ENCODE measurements at places on chromosomes 12 and 14. TPM values are rescaled to one million over a fixed set of nuclear protein-coding genes. Genes with fewer than 3 reads are reported as not detected.

- DNase-seq, result no peak
These were observed 503.7 kb downstream of the SLC6A15 start for GRCh38 chr12:84408936-84409335.

- no peak for DNase-seq
These were observed 47.6 kb downstream of the ESRRB start for GRCh38 chr14:76423534-76423933.

The TOMM20L gene
- polyA plus RNA-seq, result 2.1 TPM

DNA sequence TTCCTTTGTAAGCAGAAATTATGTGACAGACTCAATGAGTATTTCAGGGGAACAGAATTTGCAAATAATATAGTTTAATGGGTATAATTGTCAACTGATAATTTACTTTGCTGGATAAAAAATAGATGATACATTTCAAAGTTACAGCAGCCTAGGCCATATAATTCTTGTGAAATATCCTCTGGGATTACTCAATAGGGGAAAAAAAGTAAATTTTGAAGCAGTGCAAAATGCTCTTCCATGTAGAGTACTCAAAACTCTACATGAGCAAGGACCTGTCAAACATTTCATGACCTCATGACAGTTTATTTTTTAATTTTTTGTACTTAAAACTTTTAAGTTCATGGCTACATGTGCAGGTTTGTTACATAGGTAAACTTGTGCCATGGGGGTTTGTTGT lies 163.3 kb downstream of the DACT1 start:
- DNase-seq, result no peak

The MIS18BP1 gene
- polyA plus RNA-seq, result 46.9 TPM

DNA sequence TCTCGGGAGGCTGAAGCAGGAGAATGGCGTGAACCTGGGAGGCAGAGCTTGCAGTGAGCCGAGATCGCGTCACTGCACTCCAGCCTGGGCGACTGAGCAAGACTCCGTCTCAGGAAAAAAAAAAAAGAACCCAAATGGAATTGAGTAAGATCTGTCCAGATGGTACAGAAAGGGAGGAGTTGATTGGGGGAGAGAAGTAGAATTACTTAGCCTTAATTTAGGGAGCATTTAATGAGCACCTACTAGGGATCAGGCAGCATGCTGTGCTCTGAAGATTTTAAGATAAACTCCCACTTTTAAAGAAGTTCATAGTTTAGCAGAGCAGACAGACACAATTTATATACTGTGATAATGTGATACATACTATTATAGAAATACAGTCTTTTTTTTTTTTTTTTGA lies 4.5 kb downstream of the RAB5B start:
- DNase-seq, result no peak

GRCh38 chr12:103538397-103538796 lies 42.6 kb upstream of the C12orf42 start:
- no peak for DNase-seq

- no peak for DNase-seq
These were observed 3.6 kb upstream of the TNFRSF1A start for GRCh38 chr12:6345319-6346091.

DNA sequence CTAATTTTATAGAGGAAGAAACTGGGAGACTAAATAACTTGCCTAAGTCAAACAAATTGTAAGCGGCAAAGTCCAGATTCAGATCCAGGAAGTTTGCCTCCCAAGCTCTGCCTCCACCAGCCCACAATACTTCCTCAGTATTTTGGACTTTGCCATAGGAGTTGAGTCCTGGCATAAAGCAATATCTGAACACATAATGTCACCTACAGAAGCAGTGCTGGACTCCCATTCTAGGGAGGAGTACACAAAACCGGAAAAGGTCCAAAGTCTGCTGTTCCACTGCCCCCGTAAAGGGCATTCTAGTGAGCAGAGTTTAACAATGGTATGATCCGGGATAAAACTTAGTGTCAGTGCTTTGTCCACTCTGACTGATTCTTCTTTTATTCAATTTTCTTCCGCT lies 340.5 kb downstream of the FUT8 start:
- DNase-seq, result no peak

The NFATC4 gene
- polyA plus RNA-seq, result 74.1 TPM
